ENCODE measurements at places on chromosomes 2 and 18.
A peak's percentile ranks its signal among the peaks of the same experiment; 100 is the strongest.

DNA sequence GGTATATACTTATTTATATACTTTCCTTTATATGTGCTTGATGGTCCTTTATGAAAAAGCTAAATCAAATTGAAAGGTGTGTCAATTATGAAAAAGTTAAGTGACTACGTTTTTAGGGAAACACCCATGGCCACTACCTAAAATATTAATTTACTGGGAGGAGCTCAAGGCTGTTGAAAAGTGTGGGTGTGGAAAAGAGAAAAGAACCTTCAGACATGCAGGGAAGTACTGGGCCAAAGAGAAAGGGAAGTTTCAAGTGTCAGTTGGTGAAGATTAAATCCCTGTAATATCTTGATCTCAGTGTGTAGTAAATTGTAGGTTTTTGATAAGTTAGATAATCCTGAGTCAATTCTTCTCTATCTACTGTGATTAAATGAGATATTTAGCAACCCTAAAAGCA is 6.2 kb upstream of the GKN1 start:
- no peak for DNase-seq

GRCh38 chr2:98335271-98335670 is 11.0 kb upstream of the CNGA3 start:
- DNase-seq: no peak

- no peak for DNase-seq
These were observed 139.3 kb downstream of the ASXL3 start for GRCh38 chr18:33717339-33717738.

- no peak for DNase-seq
These were observed 202.1 kb downstream of the ANKRD30B start for GRCh38 chr18:14949800-14950664.

DNA sequence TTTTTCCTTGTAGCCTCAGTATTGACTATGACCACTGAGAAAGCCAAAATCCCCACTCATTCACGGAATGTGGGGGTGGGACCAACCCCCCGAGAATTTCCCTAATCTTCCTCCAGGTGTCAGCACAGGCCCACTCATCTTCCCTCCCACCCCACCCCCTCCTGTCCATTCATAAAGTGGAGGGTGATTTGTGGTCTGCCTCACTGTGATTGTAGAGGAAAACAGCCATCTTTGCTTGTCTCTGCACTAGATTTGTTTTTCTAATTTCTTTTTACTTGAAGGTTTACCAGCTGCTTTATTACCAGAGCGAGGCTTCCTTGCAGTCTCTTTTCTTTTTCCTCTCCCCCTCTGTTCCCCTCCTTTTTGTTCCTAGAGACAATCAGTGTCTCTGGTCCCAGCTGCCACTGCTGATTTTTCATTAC is 171.8 kb downstream of the ICOS start:
- DNase-seq: no peak

DNA sequence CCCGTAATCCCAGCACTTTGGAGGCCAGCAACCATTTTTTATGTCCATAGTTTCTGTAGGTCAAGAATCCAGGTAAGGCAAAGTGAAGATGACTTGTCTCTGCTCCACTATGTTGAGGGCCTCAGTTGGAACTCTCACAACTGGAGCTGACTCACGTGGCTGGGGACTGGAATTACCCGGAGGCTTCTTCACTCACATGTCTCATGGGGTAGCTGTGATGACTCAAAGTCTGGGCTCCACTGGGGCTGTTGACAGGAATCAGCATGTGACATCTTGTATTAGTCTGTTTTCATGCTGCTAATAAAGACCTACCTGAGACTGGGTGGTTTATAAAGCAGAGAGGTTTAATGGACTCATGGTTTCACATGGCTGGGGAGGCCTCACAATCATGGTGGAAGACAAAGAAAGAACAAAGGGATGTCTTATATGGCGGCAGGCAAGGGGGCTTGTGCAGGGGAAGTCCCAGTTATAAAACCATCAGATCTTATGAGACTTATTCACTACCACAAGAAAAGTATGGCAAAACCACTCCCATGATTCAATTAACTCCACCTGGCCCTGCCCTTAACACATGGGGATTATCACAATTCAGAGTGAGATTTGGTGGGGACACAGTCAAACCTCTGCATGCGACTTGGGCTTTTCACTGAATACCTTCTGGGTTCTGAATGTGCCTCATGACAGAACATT is 7.8 kb upstream of the PPP1R1C start:
- DNase-seq: peak; percentile 65

DNA sequence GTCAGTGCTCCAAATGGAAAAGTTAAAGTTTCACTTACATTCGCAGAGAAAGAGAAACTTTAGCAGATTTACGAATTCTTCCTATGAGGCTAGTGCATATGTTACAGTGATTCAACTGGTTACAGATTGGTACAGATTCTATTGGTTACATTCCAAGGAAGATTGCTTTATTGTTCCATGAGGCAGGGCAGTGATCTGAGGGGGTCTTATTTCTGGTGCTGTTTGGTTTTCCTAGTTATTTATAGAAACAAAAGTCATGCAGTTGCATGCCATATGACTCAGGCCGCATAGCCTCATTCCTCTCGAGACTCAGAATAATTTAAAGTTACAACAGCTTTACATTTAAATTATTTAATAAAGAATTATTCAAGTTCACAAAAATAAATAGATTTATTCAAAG is 385.4 kb upstream of the SYT4 start:
- DNase-seq: peak; percentile 87

- no peak for DNase-seq
These were observed 128.5 kb downstream of the DCC start for GRCh38 chr18:52468496-52468895.

DNA sequence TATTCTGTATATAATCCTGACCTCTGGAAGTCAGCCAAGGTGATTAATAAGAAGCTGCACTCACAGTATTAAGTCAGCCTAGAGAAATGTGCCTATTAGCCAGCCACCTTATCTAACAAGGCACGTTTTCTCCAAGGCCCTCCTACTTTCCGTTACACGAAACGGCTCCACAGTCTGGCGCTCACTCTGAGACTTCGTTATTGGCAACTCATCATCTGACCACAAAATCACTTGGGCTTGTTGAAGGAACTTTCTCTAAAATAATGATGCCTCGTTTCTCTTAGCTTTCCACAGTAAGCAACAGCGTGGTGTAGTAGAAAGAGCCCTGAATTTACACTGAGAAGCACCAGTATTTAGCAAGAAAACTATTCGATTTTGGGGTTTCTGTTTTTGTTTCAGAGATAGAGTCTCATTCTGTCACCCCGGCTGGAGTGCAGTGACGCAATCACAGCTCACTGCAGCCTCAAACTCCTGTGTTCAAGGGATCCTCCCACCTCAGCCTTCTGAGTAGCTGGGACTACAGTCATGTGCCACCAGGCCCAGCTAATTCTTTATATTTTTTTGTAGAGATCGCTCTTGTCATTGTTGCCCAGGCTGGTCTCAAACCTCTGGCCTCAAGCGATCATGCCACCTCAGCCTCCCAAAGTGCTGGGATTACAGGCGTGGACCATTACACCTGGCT is 53.6 kb upstream of the SLC14A1 start:
- DNase-seq: peak; percentile 47

- DNase-seq: no peak
These were observed 159.4 kb downstream of the CCDC148 start for GRCh38 chr2:158297120-158297519.

DNA sequence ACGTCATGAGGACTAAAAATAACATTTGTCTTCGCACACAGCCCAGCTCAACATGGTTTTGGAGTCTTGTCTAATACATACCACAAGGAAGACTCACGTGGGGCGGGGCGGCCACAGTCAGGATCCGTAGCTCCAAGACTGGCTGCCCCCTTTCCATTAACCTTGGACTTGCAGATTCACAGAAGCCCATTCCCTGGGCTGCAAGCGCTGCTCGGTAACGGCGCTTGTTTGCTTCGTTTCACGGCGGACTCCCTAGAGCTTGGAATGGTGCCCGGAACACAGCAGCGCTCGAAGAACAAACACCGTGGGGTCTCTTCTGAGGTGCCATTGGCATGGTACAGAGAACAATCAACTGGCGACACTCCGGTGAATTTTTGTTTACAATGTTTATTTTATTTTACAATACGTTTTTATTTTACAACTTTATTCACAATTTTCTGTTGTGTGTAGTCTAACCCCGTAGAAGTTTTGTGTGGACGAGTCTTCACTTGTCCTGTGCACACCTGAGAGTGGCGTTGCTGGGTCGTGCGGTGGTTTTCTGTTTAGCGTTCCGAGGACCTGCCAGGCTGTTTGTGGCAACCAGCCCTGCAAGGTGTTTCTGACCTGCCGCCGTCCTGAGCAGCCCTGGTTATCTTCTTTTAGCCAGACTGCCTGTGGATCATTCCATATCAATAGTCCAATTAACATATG is 126.5 kb downstream of the GALR1 start:
- no peak for DNase-seq

GRCh38 chr2:19527771-19528170 is 169.3 kb upstream of the OSR1 start:
- DNase-seq: no peak

DNA sequence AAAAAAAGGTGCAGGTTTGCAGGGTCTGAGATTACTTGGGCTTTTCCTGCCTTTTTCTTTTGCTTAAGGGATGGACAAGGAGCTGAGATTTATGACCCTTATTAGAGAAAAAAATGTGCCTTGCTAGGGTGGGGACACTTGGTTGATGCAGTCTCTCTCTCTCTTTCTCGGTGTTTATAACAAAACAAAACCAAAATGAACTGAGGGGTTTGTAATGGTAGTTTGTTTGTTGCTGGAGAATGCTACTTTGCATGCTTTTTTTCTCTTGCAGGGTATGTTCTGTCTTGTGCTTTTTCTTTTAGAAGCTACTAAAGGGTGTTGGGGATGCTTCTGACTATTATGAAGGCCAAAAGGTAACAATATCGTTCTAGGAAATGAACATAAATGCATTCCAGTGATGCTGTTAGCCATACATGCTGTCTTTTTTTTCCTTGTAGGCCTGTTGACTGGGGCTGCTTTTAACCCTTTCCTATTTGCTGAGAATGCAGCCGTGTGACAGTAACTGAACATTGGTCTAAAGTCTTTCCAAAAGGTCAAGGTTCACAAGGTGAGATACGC is 435 bp downstream of the ZNF532 start:
- no peak for DNase-seq

- DNase-seq: no peak
These were observed 465.5 kb downstream of the XIRP2 start for GRCh38 chr2:167353605-167354280.

GRCh38 chr2:199662255-199662654 is 188.7 kb downstream of the FTCDNL1 start:
- no peak for DNase-seq

DNA sequence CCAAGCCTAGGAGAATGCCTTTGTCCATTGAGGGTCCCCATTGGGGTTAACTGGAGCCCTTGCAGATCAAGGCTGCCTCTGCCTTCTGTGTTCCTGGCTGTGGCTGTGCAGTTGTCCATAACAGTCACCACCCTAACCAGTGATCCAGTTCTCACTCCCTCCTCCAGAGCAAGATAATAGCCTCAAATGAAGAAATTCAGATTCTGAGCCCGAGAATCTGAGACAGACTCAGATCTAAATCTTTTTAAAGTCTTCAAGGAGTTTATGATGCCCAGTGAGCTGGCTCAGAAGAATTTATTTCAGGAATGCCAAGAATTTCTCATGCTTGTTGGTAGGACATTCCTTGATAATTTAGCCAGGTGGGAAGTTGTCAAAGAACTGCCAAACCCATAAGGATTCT is 44.3 kb upstream of the RAB6C start:
- DNase-seq: peak; percentile 21

- DNase-seq: peak; percentile 60
These were observed 3.9 kb upstream of the KLHL29 start for GRCh38 chr2:23381084-23381483.

GRCh38 chr2:98037206-98037605 is 41.5 kb upstream of the TMEM131 start:
- DNase-seq: no peak

DNA sequence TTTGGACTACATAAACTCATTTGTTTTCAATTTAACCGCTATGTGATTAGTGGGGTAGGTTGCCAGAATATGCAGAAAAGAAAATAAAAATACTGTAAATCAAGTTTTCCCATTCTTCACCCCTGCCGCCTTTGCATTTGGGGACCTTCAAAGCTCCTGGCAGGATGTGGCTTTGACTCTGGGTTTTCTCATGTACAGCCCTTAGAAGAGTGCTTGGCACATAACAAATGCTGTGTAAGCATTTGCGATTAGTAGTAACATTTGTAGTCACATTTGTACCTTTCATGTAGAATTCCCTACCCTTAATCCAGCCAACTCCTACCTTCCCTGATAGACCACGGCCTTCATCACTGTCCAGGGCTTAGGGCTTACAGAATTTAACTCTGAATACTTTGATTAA is 262.6 kb downstream of the MREG start:
- no peak for DNase-seq

DNA sequence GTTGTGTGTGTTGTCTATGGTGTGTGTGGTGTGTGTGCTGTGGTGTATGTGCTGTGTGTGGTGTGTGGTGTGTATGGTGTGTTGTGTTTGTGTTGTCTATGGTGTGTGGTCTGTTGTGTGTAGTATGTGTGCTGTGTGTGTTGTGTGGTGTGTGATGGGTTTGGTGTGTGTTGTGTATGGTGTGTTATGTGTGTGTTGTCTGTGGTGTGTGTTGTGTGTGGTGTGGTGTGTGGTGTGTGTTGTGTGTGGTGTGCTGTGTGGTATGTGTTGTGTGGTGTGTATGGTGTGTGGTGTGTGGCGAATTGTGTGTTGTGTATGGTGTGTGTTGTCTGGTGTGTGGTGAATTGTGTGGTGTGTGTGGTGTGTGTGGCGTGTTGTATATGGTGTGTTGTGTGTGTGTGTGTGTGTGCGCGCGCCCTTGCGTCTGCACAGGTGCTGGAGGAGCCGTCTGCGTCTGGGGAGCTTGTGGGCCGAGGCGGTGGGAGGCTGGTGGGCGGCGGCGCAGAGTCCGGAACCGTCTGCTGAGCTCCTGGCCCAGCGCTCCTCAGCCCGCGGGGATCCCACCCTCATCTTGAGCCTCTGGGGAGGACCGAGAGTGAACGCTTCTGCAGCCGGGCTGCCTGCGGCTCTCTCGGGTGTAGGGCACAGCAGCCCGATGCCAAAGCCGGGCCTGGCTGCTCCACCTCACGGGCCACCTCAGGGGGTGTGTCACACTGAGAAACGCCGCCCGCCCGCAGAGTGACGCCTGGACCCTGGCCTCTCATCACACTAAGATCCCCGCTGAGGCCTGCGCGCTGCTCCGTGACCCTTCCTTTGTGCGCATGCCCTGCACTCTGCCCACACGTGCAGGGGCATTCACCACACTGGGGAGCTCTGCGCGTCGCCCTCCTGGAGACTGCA is 8.8 kb upstream of the ADI1 start:
- no peak for DNase-seq

- no peak for DNase-seq
These were observed 82.2 kb downstream of the ADD2 start for GRCh38 chr2:70685771-70686171.

DNA sequence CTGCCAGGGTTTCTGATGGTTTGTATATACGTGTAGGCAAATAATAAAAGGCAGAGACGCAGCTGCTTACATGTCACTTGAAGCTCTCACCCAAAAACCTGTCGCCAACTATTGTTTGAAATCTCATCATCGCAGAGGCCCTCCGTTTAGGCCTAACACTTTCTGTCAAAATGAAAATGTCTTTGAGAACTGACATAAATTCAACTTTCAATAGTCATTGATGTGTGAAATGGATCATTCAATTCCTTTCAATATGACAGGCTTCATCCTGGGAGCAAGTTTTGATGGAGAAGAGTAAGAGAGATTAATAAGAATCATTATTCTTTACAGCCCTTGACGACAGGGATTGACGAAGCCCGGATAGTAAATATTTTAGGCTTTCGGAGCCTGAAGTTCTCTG is 2.7 kb downstream of the ACTG2 start:
- no peak for DNase-seq

GRCh38 chr2:197575987-197576386 is 60.1 kb downstream of the MOB4 start:
- peak; percentile 39 for DNase-seq

- DNase-seq: peak; percentile 91
These were observed at the start of gene AGAP1 for GRCh38 chr2:235493775-235494715. Gene AGAP1 (plus strand): TSS chr2:235494043.
